ENCODE measurements at places on chromosomes 16 and 17.

- DNase-seq: no peak
These were observed 94.0 kb downstream of the VAT1L start for GRCh38 chr16:77882358-77882757.

- no peak for DNase-seq
These were observed at the start of gene CHST4 for GRCh38 chr16:71526111-71526631. TSS of gene CHST4 (plus strand) at chr16:71526426. CDS start at chr16:71536678, 10,252 bp downstream.

GRCh38 chr17:18019838-18020154 is 19.2 kb downstream of the ATPAF2 start:
- DNase-seq: no peak

GRCh38 chr16:8763899-8764298 is 33.5 kb downstream of the TMEM186 start:
- DNase-seq: no peak

GRCh38 chr17:4483012-4483840 is 15.5 kb upstream of the SPNS2 start:
- no peak for DNase-seq

- no peak for DNase-seq
These were observed 20.7 kb downstream of the ZNF652 start for GRCh38 chr17:49341356-49341755.

- no peak for DNase-seq
These were observed 8.8 kb upstream of the WNT3 start for GRCh38 chr17:46827274-46827673.

DNA sequence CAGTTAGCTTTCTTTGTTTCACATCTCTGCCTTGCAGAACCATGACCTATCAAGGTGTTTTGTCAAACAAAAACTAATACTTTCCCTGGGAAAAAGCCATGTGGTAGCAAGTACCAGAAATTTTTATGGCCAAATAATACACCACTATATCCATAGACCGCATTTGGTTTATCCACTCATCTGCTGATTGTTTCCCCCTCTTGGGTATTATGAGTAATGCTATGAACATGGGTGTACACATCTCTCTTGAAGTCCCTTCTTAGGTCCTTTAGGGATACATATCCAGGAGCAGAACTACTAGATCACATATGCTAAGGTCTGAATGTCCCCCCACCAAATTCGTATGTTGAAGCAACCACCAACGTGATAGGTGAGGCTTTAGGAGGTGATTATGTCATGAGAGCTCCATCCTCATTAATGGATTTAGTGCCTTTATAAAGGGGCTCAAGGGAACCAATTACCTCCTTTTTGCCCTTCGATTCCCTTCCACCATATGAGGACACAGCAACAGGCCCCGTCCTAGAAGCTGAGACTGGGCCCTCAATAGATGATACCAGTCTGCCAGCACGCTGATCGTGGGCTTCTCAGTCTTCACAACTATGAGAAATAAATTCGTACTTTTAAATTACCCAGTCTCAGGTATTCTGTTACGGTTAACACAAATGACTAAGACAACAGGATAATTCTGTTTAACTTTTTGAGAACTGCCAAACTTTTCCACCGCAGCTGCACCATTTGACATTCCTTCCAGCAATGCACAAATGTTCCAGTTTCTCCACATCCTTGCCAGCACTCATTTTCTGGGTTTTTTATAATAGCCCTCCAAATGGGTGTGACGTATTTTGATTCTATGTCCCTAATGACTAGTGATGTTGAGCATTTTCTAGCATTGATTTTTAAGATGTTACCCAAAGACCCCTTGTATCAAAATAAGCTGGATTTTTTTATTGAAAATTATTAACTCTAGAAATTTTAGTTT is 30.0 kb downstream of the SIAH1 start:
- no peak for DNase-seq

DNA sequence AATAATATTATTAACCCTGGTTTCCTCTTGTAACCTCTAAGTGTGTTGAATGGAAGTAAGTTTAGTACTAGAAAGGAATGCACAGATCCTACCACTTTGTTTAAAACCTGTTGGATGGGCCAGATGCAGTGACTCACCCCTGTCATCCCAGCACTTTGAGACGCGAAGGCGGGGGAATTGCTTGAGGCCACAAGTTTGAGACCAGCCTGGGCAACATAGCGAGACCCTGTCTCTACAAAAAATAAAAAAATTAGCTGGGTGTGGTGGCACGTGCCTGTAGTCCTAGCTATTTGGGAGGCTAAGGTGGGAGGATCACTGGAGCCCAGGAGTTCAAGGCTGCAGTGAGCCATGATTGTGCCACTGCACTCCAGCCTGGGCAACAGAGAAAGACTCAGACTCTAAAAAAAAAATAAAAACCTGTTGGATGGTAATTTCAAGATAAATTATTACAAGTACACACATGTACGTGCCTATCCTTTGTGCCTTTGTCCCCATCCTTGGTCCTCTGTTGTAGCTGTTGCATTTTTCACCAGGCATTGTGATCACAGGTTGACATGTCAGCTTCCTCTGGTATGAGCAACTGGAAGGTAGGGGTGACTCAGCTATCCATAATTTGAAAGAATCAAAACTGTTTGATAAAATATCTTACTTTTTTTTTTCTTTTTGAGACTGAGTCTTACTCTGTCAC is 30.7 kb upstream of the METTL9 start:
- DNase-seq: no peak

GRCh38 chr16:27145630-27146029 is 57.7 kb upstream of the KDM8 start:
- DNase-seq: no peak

- DNase-seq: no peak
These were observed 58.9 kb upstream of the CLEC3A start for GRCh38 chr16:77963185-77964044.

Data from GM18507 (cell line).